Activated CD8-positive, alpha-beta memory T cell treated with anti-CD3 and anti-CD28 coated beads for 1 hour (primary cell): ENCODE measurements at places on chromosomes 5 and 9.

- no peak for DNase-seq
Measured at GRCh38 chr9:28853477-28853876, 1280.2 kb upstream of the C9orf72 start.

DNA sequence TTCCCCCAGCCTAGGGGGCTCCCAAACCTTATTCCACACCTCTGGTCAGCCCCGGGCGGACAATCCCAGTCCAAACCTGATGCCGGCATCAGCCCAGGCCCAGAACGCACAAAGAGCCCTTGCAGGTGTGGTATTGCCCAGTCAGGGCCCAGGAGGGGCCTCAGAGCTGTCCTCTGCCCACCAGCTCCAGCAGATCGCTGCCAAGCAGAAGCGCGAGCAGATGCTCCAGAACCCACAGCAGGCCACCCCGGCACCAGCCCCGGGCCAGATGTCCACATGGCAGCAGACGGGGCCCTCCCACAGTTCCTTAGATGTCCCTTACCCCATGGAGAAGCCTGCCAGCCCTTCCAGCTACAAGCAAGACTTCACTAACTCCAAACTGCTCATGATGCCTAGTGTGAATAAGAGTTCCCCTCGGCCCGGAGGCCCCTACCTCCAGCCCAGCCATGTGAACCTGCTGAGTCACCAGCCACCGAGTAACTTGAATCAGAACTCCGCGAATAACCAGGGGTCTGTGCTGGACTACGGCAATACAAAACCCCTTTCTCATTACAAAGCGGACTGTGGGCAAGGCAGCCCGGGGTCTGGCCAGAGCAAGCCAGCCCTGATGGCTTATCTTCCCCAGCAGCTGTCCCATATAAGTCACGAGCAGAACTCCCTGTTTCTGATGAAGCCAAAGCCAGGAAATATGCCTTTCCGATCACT, 27.6 kb upstream of the LTC4S start:
- no peak for DNase-seq

DNA sequence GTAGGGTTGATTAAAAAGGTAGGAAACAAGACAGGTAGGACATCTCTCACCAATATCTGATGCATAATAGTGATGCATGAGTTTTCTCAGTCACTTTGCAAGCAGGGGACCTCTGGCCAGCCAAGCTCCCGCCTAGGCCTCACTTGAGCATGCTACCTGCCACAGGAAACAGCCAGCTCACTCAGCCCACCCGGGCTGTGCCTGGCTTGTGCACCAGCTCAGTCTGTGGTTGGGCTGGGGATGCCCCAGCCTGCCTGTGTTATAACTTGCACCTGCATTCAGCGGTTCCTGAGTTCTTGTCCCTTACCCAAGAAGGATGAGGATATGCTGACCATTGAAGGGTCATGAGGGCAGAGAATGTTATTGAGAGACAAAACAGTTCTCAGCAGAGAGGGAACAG, 172.8 kb upstream of the PLCXD3 start:
- no peak for DNase-seq

- no peak for DNase-seq
Measured at GRCh38 chr5:172351240-172351778, 67.7 kb upstream of the UBTD2 start.

DNA sequence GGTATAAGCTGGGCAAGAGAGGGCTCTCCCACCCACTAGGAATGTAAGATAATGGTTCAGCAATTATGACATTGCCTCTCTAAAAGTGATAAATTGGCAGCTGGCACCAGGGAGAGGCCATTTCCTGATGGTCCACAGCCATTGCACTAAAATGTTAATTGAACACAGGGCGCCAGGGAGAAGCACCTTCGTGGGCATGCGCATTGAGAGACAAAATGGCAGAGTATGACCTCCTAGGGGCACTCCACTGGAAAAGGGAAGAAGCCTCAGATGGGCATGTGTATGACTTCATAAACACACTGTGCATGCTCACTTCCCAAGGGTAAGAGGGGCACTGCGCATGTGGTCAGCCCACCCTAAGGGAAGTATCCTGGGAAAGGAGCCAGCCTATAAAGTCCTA, 419.2 kb downstream of the AGTPBP1 start:
- no peak for DNase-seq

DNA sequence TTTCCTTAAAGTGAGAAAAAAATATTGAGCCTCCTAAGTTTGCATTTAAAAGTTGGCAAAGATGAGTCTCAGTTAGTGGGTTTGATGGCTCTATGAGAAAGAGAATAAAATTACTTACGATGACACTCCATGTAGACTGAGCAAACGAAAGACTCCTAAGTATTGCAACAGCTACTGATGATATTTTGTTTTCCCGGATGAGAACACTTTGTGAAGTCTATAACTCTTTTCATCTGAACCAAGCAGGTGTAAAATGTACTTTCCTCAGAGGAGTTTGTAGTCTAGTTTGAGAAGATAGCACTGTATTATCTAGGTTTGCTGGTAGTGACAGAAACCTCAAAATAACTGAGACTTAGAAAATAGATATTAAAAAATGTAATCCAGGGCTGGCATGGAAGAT, 1.7 kb upstream of the ITK start:
- DNase-seq, result no peak

- DNase-seq, result no peak
Measured at GRCh38 chr5:68370196-68370595, 154.6 kb downstream of the PIK3R1 start.

DNA sequence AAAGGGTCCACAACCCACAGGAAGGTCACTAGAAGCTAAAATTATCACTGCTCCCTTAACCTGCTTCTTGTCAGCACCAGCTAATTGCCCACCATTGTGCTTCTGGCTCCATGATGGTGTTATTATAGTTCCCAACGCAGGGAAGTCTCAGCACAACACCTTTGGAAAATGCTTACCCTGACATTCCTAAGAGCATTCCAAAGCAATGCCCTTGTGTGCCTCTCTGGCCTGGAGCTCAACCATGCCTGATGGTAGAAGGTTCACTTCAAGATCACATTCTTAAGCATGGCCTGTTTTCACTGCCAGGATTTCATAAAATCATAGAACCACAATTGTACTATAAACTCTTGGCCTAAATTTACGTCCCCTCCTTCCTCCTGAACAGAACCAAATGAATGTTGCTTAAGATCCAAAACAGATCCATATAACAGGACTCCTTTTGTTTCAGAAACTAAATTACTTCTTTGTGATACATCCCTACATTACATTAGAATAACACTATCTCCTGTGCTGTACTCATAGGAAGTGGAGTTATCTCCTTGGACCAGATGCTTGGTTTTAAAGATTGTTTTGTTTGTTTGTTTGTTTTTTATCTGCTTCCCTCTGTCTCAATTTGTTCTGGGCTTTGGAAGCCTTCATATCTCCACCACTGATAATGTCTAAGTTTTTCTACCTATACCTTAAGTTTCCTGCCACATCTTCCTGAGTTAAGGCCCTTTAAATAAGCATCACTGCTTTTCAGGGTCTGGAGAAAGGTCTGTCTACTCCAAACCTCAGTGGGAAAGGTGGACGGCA, 32.1 kb downstream of the ARL15 start:
- DNase-seq, result no peak

- no peak for DNase-seq
Measured at GRCh38 chr5:14600846-14601245, 19.3 kb downstream of the OTULINL start.

- peak; percentile 28 for DNase-seq
Measured at GRCh38 chr9:92986176-92987119, 39.1 kb downstream of the FGD3 start.

DNA sequence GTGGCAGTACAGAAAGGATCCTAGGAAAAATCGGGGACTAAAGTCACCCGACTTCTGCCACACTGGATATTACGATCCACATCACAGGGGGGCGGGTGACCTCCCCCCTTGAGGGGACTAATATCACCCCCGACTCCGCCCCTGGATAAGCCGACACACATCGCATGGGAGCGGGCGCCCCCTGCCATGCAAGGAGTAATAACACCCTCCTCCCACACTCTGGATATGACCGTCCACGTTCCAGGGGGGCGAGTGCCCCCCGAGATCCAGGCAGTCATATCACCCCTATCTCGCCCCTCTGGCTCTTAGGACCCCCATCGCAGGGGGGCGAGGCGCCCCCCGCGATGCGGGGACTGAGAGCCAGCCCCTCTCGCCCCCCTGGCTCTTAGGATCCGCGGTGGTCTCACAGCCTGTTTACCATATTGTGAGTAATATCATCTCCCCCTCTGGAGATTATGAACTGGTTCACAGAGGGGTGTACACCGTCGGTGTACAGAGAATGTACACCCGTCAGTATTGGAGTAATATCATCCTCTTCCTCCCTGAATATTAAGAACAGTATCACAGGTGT, 423.0 kb downstream of the DIRAS2 start:
- DNase-seq, result peak; percentile 19

GRCh38 chr5:147092044-147092443, 142.8 kb upstream of the STK32A start:
- no peak for DNase-seq

DNA sequence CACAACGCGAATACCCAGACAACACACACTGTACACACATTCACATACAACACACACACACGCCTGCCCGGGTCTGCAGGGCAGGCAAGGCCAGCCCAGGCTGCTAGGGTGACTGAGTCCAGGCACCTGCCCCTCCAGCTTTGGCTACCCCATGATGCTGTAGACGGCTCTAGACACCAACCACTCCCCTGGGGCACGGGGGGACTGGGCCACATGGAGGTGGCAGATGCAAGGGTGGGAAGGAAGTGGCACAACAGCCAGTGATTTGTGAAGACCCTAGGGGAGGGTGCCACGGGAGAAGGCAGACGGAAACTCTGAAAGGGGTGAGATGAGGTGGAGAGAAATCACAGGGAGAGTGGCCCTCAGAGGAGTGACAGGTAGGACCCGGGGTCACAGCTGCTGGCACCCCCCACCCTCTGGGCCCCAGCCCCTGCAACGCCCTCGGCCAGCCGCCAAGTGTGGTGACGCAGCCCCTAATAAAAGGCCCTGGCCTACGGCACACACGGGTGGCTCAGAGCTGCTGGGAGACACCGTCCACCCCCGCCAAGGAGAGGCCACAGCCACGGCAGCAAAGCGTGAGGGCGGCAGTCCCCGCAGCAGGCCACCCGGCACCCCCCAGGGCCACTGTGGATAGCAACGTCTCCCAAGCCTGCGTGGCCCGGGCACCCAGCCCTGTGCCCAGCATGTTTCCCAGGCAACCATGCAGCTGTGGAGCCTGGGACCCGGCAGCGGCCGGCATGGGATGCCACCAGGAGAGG, 6.6 kb upstream of the CCDC187 start:
- no peak for DNase-seq

DNA sequence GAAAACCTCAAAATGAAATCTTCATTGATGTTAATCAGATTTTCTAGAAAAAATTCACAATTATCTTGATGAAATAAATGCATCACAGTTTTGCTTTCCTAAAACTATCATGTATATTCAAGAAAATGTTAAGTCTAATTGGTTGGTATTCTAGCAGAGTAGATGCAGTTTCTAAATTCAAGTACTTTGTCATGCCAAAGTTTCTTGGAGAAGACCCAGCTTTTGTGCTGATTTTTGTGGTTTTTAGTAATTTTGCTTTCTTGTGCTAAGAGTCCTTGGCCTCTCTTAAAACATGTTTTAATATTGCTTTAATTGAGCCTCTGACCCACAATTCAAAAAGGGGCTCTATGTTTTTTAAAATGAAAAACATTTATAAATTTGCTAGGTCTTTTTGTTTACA, 924.8 kb upstream of the PTPRD start:
- no peak for DNase-seq

DNA sequence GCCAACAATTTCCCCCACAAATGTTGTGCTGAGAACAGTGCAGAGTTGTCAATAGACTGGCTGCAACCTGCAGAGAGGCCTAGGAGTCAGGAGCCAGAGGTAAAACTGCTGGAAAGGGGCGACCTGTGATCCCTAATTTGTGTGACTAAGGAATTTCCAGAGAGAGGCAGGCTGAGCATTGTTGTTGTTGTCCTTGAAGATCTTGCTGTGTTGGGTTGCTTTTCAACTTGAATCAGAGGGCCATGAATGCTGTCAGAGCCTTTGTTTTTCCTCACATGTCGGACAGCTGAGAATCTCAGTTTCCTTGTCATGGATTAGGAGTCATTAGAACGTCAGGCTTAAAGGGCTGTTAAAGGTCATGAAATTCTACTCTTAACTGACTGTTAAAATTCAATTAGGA, 134.6 kb upstream of the ASTN2 start:
- no peak for DNase-seq

DNA sequence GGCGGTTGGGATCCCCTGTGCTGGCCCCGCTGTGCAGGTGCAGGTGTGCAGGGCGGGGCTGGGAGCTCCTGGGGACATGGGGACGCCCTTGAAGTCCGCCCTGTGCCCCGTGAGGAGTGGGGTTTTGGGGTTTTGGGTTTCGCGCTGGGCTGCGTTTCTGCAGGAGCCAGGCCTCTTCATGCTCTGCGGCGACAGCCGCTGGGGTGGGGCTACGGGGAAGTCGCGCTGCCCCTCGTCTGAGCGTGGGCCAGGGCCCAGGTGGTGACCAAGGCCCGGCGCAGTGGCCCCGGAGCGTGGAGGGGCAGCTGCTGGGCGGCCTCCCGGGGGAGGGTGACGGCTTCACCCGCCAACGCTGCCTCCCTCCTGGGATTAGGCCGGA, 47.8 kb upstream of the IRX4 start:
- no peak for DNase-seq

- no peak for DNase-seq
Measured at GRCh38 chr5:9013147-9013546, 532.7 kb downstream of the SEMA5A start.

DNA sequence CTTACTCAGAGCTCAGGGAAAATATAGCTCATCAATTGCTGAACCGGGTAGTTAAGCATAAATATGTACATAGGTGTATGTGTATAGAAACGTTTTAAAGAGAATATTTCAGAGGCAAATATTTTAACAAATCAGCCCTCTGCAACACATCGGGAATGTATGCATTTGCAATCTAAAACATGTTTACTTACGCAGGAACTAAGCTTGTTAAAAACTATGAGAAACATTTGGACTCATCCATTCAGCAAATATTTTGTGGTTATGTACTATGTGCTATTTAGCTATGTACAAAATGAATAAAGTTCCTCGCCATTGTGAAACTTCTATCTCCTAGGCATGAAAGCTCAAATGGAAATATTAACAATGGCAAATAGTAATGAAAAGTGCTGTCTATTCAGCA, 469.9 kb downstream of the ARHGEF28 start:
- no peak for DNase-seq

GRCh38 chr5:1840741-1841521, 39.7 kb downstream of the NDUFS6 start:
- DNase-seq, result no peak

DNA sequence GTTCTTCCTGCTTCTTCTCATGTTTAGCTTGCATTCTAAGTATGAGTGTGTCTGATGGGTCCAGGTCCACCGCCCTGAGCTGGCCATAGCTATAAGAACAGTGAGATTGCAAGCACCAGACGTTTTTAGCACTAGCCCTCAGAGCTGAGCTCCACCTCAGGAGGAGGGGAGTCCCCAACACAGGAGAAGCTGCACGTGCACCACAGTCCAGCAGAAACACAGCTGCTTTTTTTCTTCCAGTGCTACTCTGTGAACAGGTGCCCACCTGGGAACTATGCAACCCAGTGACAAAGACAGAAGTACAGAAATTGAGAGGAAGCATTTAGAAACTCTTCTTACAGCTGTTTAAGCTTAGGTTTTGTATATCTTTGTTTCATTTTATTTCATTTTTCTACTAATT, 299.4 kb downstream of the MARCHF11 start:
- DNase-seq, result no peak

- DNase-seq, result no peak
Measured at GRCh38 chr5:642481-642880, 30.3 kb downstream of the CEP72 start.
